IPS DF 19.7 (cell line): ENCODE measurements at places on chromosomes 5 and 9.

- peak; percentile 72 for DNase-seq
These were observed 8.7 kb upstream of the TMED7 start for GRCh38 chr5:115634343-115635132.

GRCh38 chr9:7115606-7116005 is 357.8 kb downstream of the KDM4C start:
- no peak for DNase-seq

DNA sequence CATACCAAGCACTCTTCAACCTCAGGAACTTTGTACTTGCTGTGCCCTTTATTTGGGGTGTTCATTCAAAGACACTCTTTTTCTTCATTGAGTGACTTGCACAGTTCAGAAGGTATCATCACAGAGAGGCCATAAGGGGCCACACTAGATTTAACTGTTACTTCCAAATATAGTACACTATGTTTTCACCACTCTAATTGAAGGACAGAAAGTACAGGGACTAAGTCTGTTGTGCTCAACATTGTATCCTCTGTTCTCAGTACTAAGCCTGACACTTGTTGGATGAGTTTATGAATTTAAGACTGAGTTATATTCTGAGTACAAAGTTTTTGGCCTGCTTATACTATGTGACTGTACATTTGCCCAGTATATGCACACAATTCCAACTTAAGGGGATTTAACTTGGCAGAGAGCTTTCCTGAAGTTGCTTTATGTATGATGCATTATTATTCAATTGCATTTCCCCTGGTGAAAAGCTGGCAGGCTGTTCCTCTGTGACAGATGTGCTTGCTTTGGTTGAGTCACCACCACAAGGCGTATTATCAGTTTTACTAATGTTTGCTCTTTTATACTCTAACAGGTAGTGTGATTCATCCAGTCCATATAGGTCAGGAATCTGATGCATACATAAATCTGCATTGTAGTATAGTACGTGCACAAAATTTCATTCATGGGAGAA is 714.8 kb downstream of the TLR4 start:
- DNase-seq = no peak

GRCh38 chr5:145920542-145921210 is 15.7 kb upstream of the SH3RF2 start:
- DNase-seq = no peak

DNA sequence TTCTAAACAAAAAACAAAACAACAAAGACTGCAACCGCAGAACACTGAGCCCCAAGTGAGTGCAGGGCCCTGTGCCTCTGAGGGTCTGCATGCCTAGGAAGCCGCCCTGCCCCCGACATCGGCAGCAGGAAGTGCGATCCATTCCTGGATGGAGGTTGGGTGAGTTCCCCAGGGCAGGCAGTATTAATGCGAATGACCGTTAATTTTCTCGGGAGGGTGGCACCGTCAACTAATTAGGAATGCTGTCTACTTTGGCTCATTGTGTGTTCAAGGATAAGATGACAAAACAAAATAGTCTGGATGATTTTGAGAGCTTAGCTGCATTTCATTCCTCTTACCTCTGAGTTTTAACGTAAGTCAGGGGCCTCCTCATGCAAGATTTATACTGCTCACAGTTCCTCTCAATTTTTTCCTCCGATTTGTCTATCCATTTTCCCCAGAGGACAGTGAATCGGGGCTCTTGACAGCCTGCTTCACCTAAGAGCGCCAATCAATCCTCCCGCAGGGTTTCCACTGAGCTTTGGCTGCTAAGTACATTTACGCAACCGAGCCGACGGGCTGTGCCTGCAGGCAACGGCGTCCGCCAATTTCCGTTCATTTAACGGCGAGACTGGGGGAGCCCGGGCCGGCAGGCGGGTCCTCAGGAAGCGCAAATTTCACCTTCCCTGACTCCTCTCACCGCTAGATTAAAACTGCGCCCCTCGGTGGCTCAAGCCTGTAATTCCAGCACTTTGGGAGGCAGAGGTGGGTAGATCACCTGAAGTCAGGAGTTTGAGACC is 2.9 kb upstream of the NXNL2 start:
- DNase-seq = no peak

GRCh38 chr9:119251936-119252335 is 117.3 kb downstream of the BRINP1 start:
- DNase-seq = no peak

- no peak for DNase-seq
These were observed 217.6 kb upstream of the ANKRD55 start for GRCh38 chr5:56450766-56451165.

DNA sequence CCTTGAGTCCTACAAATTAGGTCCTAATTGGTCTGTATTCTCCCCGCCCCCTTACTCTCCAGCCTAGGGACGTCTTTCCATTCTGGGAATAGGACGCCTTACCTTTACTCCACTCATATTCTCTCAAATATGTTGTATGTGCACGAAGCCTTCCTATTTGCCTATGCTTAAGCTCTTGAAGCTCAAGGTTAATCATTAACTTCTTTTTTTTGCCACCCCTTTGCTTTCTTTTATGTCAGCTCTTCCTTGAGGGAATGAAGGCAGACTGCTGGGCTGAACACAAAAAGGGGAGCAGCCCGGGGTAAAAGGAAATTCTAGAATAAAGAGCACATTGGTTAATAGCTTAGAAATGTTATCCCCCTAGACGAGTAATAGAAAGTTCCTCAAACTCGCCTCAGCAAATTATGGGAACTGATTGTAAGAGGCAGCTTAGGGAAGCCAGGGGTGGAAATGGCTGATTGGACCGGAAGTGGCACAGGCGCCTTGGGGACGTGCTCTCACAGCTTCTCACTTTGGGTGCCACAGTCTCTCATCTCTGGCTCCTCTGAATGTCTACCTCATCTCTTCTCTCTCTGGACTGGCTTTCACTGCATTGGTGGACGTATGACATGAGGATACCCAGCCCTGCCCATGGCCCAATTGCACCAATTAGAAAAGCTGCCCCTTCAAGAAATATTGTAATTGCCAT is 122.3 kb upstream of the IL12B start:
- DNase-seq = no peak

- DNase-seq = no peak
These were observed 299.2 kb downstream of the CD180 start for GRCh38 chr5:66897356-66897755.

DNA sequence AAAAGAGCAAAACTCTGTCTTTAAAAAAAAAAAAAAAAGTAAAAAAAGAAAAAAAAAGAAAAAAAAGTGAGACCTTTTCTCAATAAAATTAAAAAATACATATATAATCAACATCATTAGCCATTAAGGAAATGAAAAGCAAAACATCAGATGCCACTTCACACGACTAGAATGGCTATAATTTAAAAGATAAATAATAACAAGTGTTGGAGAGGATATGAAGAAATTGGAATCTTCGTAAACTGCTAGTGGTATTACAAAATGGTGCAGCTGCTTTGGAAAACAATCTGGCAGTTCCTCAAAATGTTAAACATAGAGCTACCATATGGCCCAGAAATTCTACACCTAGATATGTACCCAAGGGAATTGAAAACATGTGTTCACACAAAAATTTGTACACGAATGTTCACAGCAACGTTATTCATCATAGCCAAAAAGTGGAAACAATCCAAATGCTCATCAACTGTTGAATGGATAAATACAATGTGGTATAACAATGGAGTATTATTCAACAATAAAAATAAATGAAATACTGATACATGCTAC is 45.3 kb upstream of the SIL1 start:
- DNase-seq = no peak

- no peak for DNase-seq
These were observed 20.7 kb downstream of the CWC27 start for GRCh38 chr5:64789457-64789856.

GRCh38 chr5:164597293-164597900 is 1092.0 kb downstream of the MAT2B start:
- no peak for DNase-seq

- DNase-seq = no peak
These were observed 14.3 kb downstream of the AUH start for GRCh38 chr9:91347377-91347776.

- DNase-seq = no peak
These were observed 58.8 kb upstream of the DHFR start for GRCh38 chr5:80713631-80714030.

GRCh38 chr9:32566770-32567169 is 6.2 kb downstream of the NDUFB6 start:
- no peak for DNase-seq

- no peak for DNase-seq
These were observed 1390.3 kb upstream of the NUDT12 start for GRCh38 chr5:104952876-104953275.

DNA sequence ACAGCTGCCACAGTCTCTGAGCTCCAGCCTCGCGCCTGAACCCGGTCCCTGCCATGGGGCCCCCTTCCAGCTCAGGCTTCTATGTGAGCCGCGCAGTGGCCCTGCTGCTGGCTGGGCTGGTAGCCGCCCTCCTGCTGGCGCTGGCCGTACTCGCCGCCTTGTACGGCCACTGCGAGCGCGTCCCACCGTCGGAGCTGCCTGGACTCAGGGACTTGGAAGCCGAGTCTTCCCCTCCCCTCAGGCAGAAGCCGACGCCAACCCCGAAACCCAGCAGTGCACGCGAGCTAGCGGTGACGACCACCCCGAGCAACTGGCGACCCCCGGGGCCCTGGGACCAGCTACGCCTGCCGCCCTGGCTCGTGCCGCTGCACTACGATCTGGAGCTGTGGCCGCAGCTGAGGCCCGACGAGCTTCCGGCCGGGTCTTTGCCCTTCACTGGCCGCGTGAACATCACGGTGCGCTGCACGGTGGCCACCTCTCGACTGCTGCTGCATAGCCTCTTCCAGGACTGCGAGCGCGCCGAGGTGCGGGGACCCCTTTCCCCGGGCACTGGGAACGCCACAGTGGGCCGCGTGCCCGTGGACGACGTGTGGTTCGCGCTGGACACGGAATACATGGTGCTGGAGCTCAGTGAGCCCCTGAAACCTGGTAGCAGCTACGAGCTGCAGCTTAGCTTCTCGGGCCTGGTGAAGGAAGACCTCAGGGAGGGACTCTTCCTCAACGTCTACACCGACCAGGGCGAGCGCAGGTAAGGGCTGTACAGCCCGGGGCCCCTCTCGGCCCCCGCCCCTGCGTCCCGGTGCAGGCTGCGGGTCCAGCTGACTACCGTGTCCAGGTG is 509 bp downstream of the LVRN start:
- DNase-seq = no peak

GRCh38 chr5:170633235-170634081 is 129.6 kb downstream of the KCNIP1 start:
- DNase-seq = no peak
